Mucosa of descending colon (tissue), 3 donors: ENCODE measurements at places on chromosomes 11 and 22. TPM values are rescaled to one million over a fixed set of nuclear protein-coding genes. Genes with fewer than 3 reads are reported as not detected.

Gene OR8H2
- total RNA-seq, result not detected

GRCh38 chr11:32899438-32899837, 6.8 kb downstream of the QSER1 start:
- DNase-seq, result no peak

Gene SMCO4
- total RNA-seq, result 37.5 TPM

- no peak for DNase-seq
Measured at GRCh38 chr22:22691055-22691454, 46.6 kb downstream of the GGTLC2 start.

Gene TMEM25
- total RNA-seq, result 18.0 TPM

Gene LRFN4
- total RNA-seq, result 27.8 TPM

GRCh38 chr11:59368238-59369022, 9.7 kb downstream of the OR5AN1 start:
- no peak for DNase-seq

- no peak for DNase-seq
Measured at GRCh38 chr11:90218606-90219005, 4.2 kb downstream of the CHORDC1 start.

DNA sequence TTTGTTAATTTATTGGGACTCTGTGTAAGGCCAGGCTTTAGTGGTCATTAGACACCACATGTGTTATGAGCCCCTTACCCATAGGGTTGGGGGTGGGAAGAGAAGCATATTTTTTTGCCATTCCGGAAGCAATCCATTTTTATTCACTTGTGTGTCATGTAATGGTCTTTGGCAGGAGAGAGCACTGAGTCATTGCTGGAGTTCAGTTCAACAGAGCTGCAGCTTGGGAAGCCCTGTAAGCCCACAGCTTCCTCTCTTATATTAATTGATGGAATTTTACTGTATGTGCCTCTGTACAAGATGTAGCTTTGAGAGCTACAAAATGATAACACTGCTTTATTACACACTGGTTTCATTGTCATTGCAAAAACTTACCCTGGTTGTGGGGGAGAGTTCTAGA, 177.3 kb upstream of the SORL1-AS1 start:
- no peak for DNase-seq

Gene DPP3
- total RNA-seq, result 75.5 TPM

Gene RAG2
- not detected for total RNA-seq

GRCh38 chr11:104043142-104043541, 6.7 kb downstream of the DDI1 start:
- DNase-seq, result no peak

- no peak for DNase-seq
Measured at GRCh38 chr11:88398372-88398771, 60.8 kb upstream of the CTSC start.

DNA sequence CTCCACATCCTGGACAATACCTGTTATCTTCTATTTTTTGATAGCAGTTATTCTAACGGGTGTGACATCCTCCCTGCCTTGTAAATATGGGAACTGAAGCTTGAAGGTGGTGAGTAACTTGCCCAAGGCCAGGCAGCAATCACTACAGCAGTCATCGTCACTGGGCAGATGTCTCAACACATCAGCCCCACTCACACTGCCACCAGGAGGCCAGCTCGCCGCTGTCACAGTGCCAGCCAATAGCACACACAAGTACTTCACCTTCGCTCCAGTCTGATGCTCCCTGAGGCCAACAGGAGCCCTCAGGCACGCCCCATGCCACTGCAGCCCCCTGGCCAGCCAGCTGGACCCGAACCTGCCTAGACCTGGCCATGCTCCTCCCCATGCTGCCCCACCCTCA, 4.9 kb upstream of the TTLL1 start:
- peak; percentile 75 for DNase-seq

GRCh38 chr11:76166314-76166713, 40.0 kb downstream of the WNT11 start:
- DNase-seq, result no peak

- DNase-seq, result no peak
Measured at GRCh38 chr22:42651134-42651533, 1.9 kb upstream of the CYB5R3 start.

Gene CLTCL1
- total RNA-seq, result 5.9 TPM

Gene SLC25A1
- 165 TPM for total RNA-seq

Gene MS4A8
- total RNA-seq, result 18.4 TPM

Gene CHST1
- 2.8 TPM for total RNA-seq

- no peak for DNase-seq
Measured at GRCh38 chr11:63829823-63830489, 9.0 kb upstream of the MARK2 start.
